ENCODE measurements at places on chromosomes 6 and 20. TPM values are rescaled to one million over a fixed set of nuclear protein-coding genes. Genes with fewer than 3 reads are reported as not detected.

GRCh38 chr20:32338665-32339064, 19.5 kb upstream of the ASXL1 start:
- no peak overlapping the region for H3K27ac ChIP-seq
- H3K27me3 ChIP-seq, result no peaks in the 10 kb centered on the region
- no peak for DNase-seq

DNA sequence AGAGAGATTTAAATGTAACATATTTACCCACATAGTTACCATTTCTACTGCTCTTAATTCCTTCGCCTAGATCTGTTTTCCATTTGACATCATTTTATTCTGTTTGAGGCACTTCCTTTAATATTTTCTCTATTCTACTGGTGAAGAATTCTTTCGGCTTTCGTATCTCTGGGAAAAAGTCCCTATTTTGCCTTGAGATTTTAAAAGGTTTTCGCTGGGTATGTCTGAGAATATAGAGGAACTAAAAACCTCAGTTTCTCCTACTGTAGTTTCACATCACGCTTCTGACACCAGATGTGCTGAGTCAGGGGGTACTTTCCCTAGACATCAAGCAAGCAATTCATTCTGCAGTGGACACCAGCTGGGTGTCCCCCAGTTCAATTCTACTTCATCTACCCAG, 61.7 kb downstream of the E2F3 start:
- peaks cover 42% of the 10 kb centered on the region for H3K36me3 ChIP-seq
- no peak overlapping the region for H3K4me3 ChIP-seq
- H3K27me3 ChIP-seq, result no peaks in the 10 kb centered on the region
- no peak for DNase-seq
- peaks cover 30% of the 10 kb centered on the region for H3K4me1 ChIP-seq

DNA sequence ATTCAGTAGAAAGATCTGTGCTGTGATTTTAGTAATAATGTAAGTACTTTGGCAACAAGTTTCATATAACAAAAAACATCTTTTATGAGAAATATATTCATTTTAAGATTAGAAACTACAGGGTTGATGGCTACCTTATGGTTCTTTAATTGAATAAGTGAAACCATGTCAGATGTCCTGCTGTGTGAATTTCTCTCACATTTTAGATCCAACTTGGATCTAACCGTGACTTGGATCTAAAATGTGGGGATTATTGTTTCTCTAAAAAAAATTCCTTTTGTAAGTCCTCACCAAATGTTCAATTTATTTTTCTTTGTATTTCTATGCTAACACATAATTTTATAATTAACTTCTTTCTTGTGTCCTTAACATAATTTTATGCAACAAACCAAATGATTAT, 30.4 kb downstream of the ZC2HC1B start:
- H3K4me1 ChIP-seq, result no peaks in the 10 kb centered on the region
- no peak overlapping the region for H3K27ac ChIP-seq
- H3K4me3 ChIP-seq, result no peak overlapping the region
- no peaks in the 10 kb centered on the region for H3K36me3 ChIP-seq

DNA sequence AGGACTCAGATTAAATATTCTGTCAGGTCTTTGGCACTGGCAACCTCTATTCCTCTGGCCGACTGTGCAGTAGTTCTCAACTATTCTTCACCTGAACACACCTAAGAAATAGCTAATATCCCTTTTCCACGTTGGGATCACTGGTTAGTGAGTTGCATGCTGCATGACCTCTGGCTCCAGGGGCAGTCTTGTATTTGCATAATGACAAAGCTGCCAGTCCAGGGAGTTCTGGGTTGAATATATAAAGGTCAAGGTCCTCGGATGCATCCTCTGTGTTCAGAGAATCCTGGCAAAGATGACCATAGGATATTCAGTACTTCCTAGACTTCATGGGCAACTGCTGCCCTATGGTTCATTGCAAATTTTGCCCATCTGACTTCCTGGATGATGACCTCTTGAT, 131.2 kb downstream of the DNAH8 start:
- no peaks in the 10 kb centered on the region for H3K36me3 ChIP-seq
- DNase-seq, result no peak
- no peak overlapping the region for H3K4me3 ChIP-seq

DNA sequence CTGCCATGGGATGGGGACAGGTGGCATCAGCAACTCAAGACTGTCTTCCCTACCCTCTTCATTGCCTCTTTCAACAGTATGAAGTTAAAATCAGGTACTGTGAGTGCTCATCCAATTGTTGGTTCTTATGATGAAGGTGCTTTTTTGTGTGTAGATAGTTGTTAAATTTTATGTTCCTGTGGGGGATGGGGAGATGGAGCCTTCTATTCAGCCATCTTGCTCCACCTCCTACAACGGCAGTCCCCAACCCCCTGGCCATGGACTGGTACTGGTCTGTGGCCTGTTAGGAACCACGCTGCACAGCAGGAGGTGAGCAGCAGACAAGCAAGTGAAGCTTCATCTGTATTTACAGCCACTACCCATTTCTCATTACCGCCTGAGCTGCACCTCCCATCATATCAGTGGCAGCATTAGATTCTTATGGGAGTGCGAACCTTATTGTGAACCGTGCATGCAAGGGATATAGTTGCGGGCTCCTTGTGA, 47.8 kb upstream of the TOP1 start:
- H3K36me3 ChIP-seq, result peaks cover 9% of the 10 kb centered on the region
- no peak for DNase-seq
- no peak overlapping the region for H3K4me3 ChIP-seq
- H3K27ac ChIP-seq, result no peak overlapping the region
- H3K4me1 ChIP-seq, result no peaks in the 10 kb centered on the region

GRCh38 chr6:159943968-159944598, 24.8 kb upstream of the IGF2R start:
- no peak overlapping the region for H3K27ac ChIP-seq
- no peaks in the 10 kb centered on the region for H3K36me3 ChIP-seq
- H3K4me3 ChIP-seq, result no peak overlapping the region
- peaks cover 5% of the 10 kb centered on the region for H3K4me1 ChIP-seq
- no peak for DNase-seq

DNA sequence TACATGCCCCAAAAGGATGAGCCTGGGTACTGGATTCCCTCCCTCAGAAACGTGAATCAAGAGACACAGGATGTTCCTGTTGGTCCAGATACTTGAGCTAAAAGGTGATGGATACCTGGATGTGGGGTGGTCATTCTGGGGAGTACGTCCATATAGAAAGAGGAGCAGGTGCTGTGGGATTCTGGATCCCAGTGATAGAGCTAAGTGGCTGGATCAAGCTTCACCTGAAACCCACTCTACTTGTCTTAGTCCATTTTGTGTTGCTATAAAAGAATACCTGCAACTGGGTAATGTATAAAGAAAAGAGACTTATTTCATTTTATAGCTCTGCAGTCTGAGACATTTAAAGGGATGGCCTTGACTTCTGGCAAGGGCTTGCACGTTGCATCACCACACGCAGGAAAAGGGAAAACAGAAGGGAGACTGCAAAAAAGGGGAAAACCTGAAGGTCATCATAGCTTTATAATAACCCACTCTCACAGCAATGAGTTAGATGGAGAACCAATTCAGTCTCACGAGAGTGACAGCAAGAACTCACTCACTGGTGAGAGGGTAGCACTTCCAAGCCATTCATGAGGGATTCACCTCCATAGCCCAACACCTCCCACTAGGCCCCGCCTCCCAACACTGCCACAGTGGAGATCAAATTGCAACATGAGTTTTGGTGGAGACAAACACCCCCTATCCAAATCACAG, 31.2 kb downstream of the RIPOR3 start:
- H3K27ac ChIP-seq, result no peak overlapping the region
- peaks cover 4% of the 10 kb centered on the region for H3K27me3 ChIP-seq

GRCh38 chr6:27871924-27872638, 40.1 kb downstream of the OR2B2 start:
- peak overlapping the region; percentile 99 for H3K27ac ChIP-seq
- H3K4me3 ChIP-seq, result peak overlapping the region; percentile 93
- H3K4me1 ChIP-seq, result peaks cover 26% of the 10 kb centered on the region
- H3K36me3 ChIP-seq, result peaks cover 7% of the 10 kb centered on the region
- no peaks in the 10 kb centered on the region for H3K27me3 ChIP-seq

DNA sequence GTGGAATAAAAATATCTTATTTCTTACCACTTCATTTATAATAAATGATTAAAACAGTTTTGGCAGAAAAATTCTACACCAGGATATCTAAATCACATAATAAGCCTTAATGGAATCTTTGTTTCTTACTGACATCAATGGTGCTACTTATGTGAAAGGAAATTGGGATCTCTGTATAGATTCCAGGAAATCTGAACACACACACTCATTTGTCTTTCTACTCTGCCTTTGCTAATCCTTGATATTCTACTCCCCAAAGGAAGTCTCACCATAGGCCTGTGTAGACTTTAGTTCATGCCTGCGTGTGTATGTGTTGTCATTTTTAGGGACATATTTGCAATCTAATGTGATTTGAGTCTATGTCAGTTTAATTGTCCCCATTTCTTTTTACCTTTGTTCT, 7.9 kb downstream of the ADGRB3 start:
- H3K36me3 ChIP-seq, result no peaks in the 10 kb centered on the region
- no peaks in the 10 kb centered on the region for H3K4me1 ChIP-seq
- H3K27me3 ChIP-seq, result peaks cover 11% of the 10 kb centered on the region

- H3K4me1 ChIP-seq, result no peaks in the 10 kb centered on the region
- H3K36me3 ChIP-seq, result no peaks in the 10 kb centered on the region
- H3K27me3 ChIP-seq, result peaks cover 1% of the 10 kb centered on the region
- no peak overlapping the region for H3K4me3 ChIP-seq
Observed at GRCh38 chr6:4567141-4567540, 209.1 kb upstream of the CDYL start.

DNA sequence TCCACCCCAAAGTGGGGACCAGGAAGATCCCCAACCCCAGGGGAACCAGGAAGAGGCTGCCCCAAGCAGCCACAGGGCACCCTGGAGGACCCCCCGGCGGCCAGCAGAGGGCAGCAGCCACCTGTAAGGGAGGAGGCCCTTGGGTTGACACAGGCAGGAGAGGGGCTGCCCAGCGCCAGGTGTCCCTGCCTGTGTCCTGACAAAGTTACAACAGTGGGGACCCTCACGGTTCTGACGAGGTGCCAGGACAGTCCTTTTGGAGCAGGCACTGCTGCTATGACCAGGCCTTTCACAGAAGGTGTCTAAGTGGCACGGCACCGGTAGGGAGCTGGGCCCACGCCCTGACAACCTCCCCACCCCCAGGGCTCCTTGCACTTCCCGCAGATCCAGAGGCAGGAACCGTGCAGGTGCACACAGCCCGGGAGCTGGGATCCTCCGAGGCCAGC, 176.7 kb downstream of the BMP7 start:
- peaks cover 10% of the 10 kb centered on the region for H3K4me1 ChIP-seq
- H3K4me3 ChIP-seq, result no peak overlapping the region
- peak; percentile 79 for DNase-seq
- H3K27me3 ChIP-seq, result peaks cover 11% of the 10 kb centered on the region

DNA sequence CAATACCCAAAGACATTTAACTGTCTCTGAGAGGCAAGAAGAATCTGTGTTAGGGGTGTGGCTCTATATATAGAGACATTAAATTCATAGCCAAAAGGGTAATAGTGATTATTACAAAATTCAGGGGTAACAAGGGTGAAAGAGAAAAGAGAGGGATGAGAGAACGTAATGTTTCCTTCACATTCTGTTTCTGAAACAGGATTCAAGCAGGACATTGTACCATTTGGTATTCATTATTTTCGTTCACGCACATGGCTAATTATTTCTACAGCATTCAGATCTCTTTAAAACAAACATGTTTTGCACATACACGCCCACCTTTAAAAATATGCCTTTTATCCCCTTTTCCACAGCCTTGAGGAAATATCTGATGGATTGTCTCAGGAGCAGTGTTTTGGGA, 122.7 kb downstream of the GMPR start:
- H3K4me1 ChIP-seq, result peaks cover 3% of the 10 kb centered on the region
- no peak overlapping the region for H3K27ac ChIP-seq
- no peak for DNase-seq
- H3K4me3 ChIP-seq, result no peak overlapping the region
- H3K36me3 ChIP-seq, result peaks cover 5% of the 10 kb centered on the region

DNA sequence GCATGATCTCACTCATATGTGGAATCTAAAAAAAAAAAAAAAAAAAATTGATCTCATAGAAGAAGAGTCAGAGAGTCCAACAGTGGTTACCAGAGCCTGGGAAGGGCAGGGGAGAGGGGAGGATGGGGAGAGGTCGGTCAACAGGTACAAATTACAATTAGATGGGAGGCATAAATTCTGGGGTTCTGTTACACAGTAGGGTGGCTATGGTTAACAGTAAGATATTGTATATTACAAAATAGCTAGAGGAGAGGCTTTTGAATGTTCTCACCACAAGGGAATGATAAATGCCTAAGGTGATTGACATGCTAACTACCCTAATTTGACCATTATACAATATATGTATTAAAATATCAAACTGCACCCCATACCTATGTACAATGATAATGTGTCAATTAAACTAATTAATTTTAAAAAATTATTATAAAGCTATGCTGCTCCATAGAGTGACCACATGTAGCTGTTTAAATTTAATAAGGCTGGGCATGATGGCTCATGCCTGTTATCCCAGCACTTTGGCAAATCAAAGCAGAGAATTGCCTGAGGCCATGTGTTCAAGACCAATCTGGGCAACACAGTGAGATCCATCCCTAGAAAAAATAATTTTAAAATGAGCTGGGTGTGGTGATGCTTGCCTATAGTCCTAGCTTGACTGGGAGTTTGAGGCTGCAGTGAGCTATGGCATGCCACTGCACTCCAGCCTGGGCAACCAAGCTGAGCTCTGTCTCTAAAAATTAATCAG, 70.9 kb downstream of the SNX5 start:
- no peak overlapping the region for H3K4me3 ChIP-seq
- no peaks in the 10 kb centered on the region for H3K36me3 ChIP-seq
- DNase-seq, result no peak
- no peak overlapping the region for H3K27ac ChIP-seq
- H3K4me1 ChIP-seq, result peaks cover 21% of the 10 kb centered on the region

DNA sequence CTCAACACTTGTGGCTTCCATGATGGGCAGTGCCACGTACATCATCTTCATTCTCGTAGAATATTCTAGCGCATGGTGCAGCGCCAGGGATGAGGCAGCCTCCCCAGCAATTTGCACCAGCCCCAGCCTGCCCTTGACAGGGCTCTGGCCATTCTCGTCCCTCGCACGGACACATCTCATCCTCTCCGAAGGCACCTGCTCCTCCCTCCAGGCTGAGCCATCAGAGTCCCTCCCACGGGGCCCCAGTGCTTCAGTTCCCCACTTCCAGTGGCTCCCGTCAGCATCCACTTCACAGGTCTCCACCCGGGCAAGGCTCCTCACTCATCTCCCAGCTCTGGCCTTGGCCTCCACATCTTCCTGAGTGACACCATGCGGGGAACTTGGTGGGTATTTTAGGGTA, 13.3 kb upstream of the PHACTR3 start:
- no peak overlapping the region for H3K4me3 ChIP-seq
- H3K4me1 ChIP-seq, result peaks cover 3% of the 10 kb centered on the region
- no peak overlapping the region for H3K27ac ChIP-seq
- DNase-seq, result no peak
- peaks cover 3% of the 10 kb centered on the region for H3K27me3 ChIP-seq

The BMP2 gene
- total RNA-seq, result not detected

The NUS1 gene
- 42.8 TPM for total RNA-seq

The HTR1B gene
- total RNA-seq, result not detected

The ZNF165 gene
- total RNA-seq, result 3.5 TPM

The PRSS16 gene
- 1.9 TPM for total RNA-seq

The ADTRP gene
- total RNA-seq, result 20.0 TPM

The NKX2-2 gene
- total RNA-seq, result not detected

The CRISP3 gene
- total RNA-seq, result not detected

The PI3 gene
- total RNA-seq, result not detected

The CST7 gene
- total RNA-seq, result 48.5 TPM

The FRMD1 gene
- total RNA-seq, result not detected
